ENCODE measurements at places on chromosomes 11 and 22. TPM values are rescaled to one million over a fixed set of nuclear protein-coding genes. Genes with fewer than 3 reads are reported as not detected.
A peak's percentile ranks its signal among the peaks of the same experiment; 100 is the strongest.

LUZP2 gene
- 0.10 TPM for total RNA-seq

DNA sequence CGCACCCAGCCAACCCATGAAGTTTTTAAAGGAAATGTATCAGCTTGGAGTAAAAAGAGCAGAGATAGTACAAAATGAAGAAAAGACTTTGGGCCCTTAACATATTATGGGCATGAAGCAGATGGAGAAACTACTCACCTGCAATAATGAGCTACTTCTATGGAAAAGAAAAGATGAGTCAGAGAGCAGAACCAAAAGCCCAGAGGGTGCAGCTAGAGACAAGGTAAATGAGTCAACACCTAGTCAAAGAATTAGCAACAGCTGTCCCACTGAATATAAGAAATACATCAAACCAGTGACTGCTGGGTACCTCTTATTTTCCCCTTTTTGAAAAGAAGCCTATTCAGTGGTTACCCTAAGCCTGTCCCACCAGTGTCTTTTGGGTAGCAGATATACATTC lies 61.8 kb downstream of the RPL27A start:
- peaks cover 7% of the 10 kb centered on the region for H3K36me3 ChIP-seq
- no peak for DNase-seq
- H3K4me1 ChIP-seq = peaks cover 17% of the 10 kb centered on the region
- no peaks in the 10 kb centered on the region for H3K27me3 ChIP-seq

LINC01488 gene
- total RNA-seq = not detected

- H3K27ac ChIP-seq = peak overlapping the region; percentile 58
- no peaks in the 10 kb centered on the region for H3K36me3 ChIP-seq
- DNase-seq = no peak
- peaks cover 1% of the 10 kb centered on the region for H3K27me3 ChIP-seq
Measured at GRCh38 chr11:12725863-12726682, 51.9 kb downstream of the TEAD1 start.

GRCh38 chr11:63666874-63667273 lies 4.3 kb downstream of the ATL3 start:
- peaks cover under 1% of the 10 kb centered on the region for H3K27me3 ChIP-seq
- H3K4me1 ChIP-seq = peaks cover 10% of the 10 kb centered on the region
- H3K27ac ChIP-seq = no peak overlapping the region

DNA sequence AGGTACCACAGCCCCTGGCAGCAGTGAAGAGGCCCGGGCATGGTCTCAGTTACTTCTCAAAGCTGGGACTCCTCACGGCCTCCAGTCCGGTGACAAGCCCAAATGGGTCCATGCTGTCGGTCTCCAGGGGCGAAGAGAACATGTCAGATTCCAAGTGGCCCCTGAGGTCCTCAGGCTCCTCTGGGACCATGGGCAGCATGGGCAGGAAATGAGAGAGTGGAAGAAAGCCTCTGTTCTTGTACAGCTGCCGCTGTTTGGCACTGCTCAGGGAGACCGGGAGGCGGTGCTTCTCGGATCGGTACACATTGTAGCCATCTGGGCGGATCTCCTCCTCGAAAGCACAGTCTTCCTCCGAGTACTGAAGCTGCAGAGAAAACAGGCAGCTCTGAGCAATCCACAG lies 4.6 kb downstream of the FGF19 start:
- no peak overlapping the region for H3K27ac ChIP-seq
- H3K4me3 ChIP-seq = no peak overlapping the region
- peaks cover 4% of the 10 kb centered on the region for H3K27me3 ChIP-seq
- no peaks in the 10 kb centered on the region for H3K36me3 ChIP-seq

GRCh38 chr22:38861170-38861876 lies 10.7 kb downstream of the CBX6 start:
- no peak for DNase-seq
- peaks cover 2% of the 10 kb centered on the region for H3K27me3 ChIP-seq
- H3K27ac ChIP-seq = no peak overlapping the region
- H3K4me3 ChIP-seq = no peak overlapping the region
- no peaks in the 10 kb centered on the region for H3K36me3 ChIP-seq
- H3K4me1 ChIP-seq = no peaks in the 10 kb centered on the region

DNA sequence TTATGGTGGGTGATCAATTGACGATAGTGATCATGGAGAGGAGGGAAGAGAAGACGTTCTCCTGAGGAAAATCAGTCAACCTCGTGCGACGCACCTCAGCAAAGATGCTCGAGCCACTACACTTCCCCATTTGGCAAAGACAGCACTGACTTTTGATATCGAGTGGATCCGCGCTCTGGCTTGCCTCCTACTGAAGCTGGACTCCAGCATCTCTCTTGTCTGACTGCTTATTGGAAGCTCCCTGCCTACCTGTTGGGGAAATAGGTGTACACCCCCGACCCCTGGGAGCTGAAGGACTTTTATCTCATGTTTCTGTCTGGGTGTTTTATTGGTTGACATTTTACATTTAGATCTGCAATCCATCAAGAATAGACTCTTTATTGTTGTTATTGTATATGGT lies 476.8 kb upstream of the B3GAT1 start:
- H3K4me3 ChIP-seq = no peak overlapping the region
- peaks cover 5% of the 10 kb centered on the region for H3K36me3 ChIP-seq
- no peaks in the 10 kb centered on the region for H3K4me1 ChIP-seq
- no peak for DNase-seq
- H3K27me3 ChIP-seq = peaks cover 1% of the 10 kb centered on the region

NOX4 gene
- 11.5 TPM for total RNA-seq

DNA sequence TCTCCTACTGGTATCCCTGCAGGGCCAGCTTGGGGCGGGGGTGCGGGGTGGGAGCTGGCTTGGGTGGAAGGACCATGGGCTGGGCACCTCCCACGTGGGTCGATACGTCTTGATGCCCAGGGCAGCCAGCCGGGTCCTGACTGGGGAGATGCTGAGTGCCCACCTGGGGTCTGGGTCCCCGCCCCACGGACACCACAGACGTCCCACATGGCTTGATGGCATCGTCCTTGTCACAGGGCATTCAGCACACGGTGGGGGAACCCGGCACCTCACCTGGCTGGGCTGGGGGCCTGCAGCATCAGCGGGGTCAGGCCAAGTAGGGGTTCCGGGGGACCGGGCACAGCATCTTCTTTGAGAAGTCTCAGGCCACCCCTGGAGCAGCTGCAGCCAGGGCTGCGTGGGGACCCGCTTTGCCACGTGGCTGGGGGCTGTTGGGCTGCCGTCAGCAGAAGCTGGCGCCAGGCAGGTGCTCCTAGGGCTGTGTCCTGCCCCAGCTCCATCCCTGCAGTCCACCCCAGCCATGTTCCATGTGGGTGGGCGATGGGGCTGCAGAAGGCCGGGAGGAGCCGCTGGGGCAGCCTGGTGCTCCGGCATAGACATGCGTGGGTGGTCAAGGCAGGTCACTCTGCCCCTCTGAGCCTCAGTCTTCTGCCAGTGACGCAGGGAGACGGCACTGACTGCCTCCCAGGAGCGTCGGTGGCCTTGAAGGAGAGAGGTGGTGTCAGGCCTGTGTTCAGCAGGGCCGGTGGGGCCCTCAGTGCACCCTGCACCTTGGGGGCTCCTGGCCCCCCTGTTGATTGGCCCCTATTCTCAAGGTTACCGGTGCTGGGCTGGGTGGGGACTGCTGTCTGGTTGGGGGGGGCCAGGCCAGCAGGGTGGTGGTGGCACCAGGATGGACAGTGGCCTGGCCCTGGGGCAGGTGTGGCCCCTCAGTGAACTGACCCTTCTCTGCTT lies 8.4 kb downstream of the SELENOO start:
- no peak overlapping the region for H3K27ac ChIP-seq
- no peaks in the 10 kb centered on the region for H3K4me1 ChIP-seq
- no peak overlapping the region for H3K4me3 ChIP-seq

- no peak for DNase-seq
- no peak overlapping the region for H3K4me3 ChIP-seq
- no peak overlapping the region for H3K27ac ChIP-seq
- H3K27me3 ChIP-seq = peaks cover 5% of the 10 kb centered on the region
- H3K36me3 ChIP-seq = peaks cover 19% of the 10 kb centered on the region
Measured at GRCh38 chr11:64869571-64870175, 8.7 kb downstream of the EHD1 start.

DNA sequence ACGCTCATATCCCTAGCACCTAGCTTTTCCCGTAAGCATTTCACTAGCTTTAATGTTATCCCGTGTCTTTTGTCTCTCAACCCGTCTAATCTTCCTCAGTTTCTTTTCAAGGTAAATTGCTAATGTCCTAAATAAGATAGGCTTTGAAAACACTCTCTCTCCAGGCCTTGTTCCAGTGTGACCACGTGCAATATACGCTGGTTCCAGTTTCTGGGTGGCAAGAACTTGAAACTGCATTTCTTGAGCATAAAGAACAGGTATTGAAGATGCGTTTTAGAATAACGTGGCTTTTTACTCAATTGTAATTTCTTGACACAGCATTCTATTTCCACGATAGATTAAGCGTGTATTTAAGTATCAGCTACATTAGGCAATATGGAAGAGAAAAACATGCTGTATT lies 1.1 kb downstream of the CDC45 start:
- H3K27me3 ChIP-seq = peaks cover 3% of the 10 kb centered on the region
- DNase-seq = no peak
- H3K4me1 ChIP-seq = peaks cover 25% of the 10 kb centered on the region
- H3K36me3 ChIP-seq = peaks cover 6% of the 10 kb centered on the region
- H3K27ac ChIP-seq = no peak overlapping the region
- H3K4me3 ChIP-seq = peak overlapping the region; percentile 90

- peaks cover 28% of the 10 kb centered on the region for H3K36me3 ChIP-seq
- H3K27me3 ChIP-seq = peaks cover 2% of the 10 kb centered on the region
- DNase-seq = peak; percentile 35
- H3K4me1 ChIP-seq = peaks cover 6% of the 10 kb centered on the region
- H3K4me3 ChIP-seq = no peak overlapping the region
Measured at GRCh38 chr11:11400635-11401232, 47.7 kb upstream of the CSNK2A3 start.
